ENCODE measurements at places on chromosomes 7 and 10. TPM values are rescaled to one million over a fixed set of nuclear protein-coding genes. Genes with fewer than 3 reads are reported as not detected.

The SEC24C gene
- total RNA-seq = 77.6 TPM

The FAM13C gene
- total RNA-seq = 6.8 TPM

The GRM3 gene
- not detected for total RNA-seq

The FEZF1 gene
- not detected for total RNA-seq

Measured in mesothelial cell of epicardium (in vitro differentiated cells).